Stimulated activated CD8-positive, alpha-beta memory T cell treated with anti-CD3 and anti-CD28 coated beads, Interleukin-7, amount 100 ng/mL, for 1 hour (primary cell): ENCODE measurements at places on chromosomes 7 and 10.

DNA sequence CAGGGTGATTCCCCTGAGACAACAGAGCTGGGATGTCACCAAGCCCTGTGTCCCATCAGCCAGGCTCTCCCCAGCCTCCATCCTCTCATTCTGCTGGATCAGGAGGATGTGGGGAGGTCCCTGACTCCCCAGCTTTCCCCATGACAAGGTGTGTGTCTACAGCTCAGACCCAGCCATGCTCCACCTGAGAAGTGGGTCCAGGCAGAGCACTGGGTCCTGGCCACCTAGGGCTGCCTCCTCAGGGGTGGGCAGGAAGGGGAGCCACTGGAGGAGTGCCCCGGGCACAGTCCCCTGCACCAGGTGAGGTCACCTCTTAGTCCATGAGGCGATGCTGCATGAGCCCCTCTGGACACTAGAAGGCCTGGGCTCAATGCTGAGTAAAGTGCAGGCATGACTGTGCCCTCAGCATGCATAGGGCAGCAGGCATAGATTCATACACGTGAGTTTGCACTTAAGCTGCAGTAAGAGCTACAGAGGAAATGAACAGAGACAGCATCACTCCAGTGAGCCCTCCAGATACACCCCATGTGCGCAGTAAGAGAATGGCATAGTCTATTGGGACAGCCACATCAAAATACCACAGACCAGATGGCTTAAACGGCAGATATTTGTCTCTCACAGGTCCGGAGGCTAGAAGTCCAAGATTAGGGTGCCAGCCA, 48.3 kb downstream of the ALOX5 start:
- DNase-seq, result no peak

DNA sequence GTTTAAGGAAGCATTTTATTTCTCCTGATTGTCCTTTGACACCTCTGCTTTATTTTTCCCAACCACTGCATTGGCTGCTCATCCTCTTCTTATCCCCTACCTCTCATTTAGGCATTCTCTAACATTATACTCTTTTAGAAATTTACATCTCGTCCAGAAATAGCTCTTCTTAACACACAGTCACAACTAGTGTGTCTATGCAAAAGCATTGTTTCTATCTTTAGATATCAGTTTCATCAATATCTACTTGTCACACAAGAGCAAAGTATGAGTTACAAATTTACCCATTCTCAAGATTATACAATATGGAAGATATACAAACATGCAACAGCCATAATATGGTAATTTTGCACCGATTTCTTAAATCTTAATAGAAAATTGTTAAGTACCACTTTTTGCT, 35.7 kb upstream of the MDFIC start:
- DNase-seq, result no peak

DNA sequence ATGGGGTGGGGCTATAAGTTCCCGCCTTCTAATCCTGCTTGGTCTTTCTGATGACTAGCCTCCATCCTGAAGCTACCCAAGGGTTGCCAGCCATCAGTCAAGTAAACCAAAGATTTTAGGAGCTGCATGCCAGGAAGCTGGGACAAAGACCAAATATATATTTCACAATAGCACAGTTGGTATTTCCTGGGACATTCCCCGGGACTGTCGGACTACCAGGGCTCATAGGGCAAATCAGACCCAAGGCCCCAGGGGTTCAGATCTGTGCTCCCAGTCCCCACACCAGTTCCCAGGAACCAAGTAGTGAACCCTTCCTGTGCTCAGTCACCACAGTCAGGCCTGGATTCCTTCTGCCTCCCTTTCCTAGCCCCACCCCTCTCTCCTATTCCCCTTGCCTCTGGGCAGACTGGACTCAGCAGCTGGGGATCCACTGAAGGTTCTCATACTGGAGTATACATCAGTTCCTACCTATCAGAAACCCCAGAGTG, 5.7 kb upstream of the CXCL12 start:
- DNase-seq, result no peak

- DNase-seq, result no peak
These were observed 32.5 kb upstream of the ERCC6 start for GRCh38 chr10:49571388-49571787.

DNA sequence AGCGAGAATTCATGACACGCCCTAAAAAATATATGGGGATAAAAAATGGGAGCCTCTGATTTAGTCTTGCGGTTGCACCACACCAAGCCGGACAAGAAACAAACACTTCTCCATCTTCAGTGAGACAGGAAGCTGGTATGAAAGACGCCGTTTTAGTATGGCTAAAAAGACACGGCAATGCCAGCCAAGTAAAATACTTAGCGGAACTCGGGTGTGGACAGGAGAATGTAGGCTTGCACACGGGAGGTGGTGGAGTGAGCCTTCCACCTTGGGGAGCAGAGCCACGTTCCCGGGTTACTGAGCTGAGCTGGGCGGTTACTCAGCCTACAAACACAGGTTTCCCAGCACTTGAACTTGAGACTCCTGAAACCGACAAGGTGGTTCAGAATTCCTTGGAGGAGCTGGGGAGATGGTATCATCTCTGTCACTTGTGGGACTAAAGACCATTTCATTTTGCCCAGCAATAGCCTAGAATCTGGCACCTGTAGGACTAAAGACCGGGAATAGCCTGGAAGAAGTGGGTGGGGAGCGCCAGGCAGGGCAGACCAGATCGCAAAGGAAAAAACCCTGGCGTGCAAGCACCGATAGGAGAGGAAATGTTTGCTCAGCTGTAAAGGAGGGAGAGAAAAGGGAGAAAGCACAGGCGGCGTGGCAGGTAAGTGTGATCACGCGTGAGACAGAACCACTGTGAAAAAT, 34.8 kb upstream of the SEPHS1 start:
- no peak for DNase-seq

GRCh38 chr10:80492848-80493521, 38.9 kb downstream of the TSPAN14 start:
- DNase-seq, result no peak

DNA sequence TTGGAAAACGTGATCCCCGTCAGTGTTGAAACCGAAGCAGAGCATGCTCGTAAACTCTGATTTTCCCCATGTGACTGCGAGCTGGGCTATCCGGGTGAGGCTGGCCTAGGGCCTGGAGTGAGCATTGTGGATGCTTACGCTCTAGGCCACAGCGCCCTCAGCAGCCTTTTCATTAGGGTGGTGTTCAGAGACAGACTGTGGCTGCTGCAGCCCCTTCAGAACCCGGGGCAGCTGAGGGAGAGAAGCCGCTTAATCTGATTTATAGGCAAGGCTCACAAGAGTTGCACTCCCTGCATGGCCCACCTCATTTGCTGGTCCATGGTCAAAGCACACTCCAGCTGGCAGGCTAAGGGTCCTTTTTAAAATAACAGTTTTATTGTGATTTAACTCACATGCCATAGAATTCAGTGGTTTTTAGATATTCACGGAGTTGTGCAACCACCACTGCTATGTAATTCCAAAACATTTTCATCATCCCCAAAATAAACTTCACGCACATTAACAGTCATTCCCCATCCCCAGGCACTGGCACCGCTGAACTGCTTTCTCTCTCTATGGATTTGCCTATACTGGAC, 72.5 kb downstream of the SYPL1 start:
- DNase-seq, result no peak

GRCh38 chr10:71213127-71213621, 804 bp downstream of the UNC5B start:
- DNase-seq, result no peak

GRCh38 chr7:103867874-103868273, 121.6 kb downstream of the RELN start:
- no peak for DNase-seq
